ENCODE measurements at places on chromosomes 12 and 14.

DNA sequence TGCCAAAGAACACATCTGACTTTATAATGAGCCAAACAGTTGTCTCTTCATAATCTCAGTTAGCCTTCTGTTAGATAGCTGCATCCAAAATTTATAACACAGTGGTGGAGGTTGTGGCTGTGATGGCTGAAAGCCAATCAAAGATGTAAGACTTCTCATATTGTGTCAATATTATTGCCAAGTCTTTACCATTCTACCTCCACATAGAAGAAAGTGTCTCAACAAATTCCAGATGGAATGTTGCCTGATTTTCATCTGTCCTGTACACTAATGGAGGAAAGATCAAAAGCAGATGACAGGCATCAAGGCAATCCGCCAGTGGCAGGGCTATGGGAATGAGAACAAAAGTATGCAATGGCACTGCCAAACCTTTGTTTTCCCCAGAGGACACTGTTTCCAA, 813.1 kb upstream of the NOVA1 start:
- no peak for DNase-seq

DNA sequence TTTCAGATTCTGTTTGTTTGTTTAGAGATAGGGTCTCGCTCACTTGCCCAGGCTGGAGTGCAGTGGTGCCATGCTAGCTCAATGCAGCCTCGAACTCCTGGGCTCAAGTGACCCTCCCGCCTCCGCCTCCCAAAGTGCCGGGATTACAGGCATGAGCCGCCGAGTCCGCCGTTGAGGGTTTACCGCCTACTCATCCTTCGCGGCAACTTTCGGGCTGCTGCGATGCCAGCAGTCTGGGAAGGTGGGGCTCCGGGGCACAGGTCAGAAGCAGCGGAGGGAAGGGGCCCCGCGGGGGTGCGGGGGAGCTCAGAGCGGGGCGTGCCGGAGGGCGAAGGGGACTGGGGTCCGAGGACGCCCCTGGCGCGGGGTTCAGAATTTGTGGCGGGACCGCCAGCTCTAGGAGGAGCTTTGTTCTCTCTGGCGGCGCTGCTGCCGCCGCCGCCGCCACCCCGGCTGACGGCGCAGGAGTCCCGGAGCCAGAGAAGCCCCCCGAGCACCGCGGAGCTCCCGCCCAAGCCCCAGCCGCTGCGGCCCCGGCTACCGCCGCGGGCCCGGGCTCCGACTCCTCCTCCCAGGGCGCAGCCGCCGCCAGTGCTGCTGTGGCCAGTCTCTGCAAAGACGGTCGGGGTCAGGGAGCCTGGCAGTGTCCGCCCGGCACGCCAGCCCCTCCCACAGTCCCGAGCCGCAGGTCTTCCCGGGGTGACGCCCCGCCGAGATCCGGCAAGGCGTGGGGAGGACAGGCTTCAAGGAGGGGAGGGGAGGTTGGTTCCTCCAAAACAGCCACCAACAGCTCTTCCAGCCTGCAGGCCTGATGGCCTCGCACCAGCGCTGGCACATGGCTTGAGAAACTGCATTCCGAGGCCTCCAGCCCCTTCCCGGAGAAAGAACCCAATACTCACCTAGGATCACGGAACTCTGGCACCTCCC, 10.9 kb upstream of the KRT77 start:
- DNase-seq: no peak

DNA sequence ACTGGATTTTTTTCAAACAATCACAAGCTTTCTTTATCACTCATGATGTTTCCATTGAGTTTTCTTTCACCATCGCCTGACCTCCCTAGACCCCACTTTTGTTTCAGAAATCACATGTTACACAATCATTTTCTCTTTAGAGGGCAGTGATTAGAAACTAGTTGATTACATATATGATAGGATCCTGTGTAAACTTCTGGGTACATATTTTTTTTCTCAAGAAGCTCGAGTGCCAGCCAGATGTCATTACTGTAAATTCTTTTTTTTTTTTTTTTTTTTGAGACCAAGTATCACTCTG, 62.4 kb upstream of the PSMA6 start:
- DNase-seq: no peak

DNA sequence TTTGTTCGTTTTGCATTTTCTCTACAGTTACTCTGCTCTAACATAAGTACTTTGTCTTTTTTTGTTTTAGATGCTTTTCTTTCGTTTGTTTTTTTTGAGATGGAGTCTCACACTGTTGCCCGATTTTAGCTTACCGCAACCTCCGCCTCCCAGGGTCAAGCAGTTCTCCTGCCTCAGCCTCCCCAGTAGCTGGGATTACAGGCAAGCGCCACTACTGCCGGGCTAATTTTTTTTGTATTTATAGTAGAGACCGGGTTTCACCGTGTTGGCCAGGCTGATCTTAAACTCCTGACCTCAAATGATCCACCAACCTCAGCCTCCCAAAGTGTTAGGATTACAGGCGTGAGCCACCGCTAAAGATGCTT, 2.7 kb downstream of the DIP2B start:
- DNase-seq: no peak

GRCh38 chr14:47300796-47301195, 374.6 kb downstream of the MDGA2 start:
- DNase-seq: no peak

DNA sequence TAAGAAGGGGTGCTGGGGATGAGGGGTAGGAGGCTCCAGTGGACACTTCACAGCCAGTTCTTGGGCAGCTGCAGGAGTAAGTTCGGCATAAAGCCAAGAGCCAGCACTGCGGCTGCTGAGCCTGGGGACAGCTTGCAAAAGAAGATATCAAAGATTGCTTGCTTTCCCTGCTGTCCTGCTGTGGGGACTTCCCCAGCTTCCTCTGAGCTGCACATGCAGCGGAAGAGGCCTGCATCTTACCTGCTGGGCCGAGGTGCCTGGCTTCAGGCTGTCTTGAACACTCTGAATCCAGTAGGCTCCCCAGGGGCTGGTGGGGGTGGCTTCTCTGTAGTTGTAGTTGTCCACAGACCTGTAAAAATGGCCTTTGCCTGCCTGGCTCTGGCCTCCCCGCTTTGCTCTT, 1.3 kb downstream of the CHGA start:
- DNase-seq: no peak

DNA sequence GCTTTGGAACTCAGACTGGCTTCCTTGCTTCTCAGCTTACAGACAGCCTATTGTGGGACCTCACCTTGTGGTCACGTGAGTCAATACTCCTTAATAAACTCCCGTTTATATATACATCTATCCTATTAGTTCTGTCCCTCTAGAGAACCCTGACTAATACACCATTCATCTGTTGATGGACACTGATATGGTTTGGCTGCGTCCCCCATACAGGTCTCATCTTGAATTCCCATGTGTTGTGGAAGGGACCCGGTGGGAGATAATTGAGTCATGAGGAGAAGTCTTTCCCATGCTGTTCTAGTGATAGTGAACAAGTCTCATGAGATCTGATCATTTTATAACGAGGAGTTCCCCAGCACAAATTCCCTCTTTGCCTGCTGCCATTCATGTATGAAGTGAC, 57.0 kb downstream of the OTOGL start:
- no peak for DNase-seq

GRCh38 chr12:68771223-68771925, 25.4 kb downstream of the SLC35E3 start:
- no peak for DNase-seq
